ENCODE measurements at places on chromosomes 3 and 15.

DNA sequence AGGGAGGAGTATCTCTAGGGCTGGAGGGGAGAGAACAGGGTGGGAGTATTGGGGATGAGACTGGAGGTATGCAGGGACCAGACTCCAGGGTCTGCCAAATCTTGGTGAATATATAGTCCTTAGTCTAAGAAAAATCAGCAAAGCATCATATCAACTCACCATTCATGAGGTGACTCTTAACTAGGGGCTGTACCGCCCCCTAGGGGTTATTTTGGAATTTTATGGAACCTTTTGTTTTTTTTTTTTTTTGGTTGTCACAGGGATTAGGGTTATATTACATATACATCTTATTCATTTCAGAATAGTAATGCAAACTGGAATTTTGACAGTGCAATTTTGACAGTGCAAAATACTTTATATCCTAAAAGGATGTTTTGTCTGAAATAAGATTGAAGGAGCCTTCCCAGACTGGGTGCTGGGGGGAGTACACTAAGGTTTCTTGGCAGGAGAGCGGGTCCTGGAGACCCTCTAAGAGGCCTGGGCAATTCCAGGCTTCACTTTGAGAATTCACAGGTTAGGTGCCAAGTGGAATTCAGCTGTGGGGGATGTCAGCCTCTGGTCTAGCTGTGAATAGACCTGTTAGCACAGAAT lies 7.5 kb downstream of the CMTM7 start:
- peak; percentile 63 for DNase-seq

GRCh38 chr3:14718539-14718938 lies 43.6 kb downstream of the C3orf20 start:
- DNase-seq = no peak

GRCh38 chr3:17011728-17012338 lies 127.1 kb downstream of the PLCL2 start:
- DNase-seq = no peak

- peak; percentile 41 for DNase-seq
Measured at GRCh38 chr15:70096215-70097062, 1.3 kb downstream of the TLE3 start.

DNA sequence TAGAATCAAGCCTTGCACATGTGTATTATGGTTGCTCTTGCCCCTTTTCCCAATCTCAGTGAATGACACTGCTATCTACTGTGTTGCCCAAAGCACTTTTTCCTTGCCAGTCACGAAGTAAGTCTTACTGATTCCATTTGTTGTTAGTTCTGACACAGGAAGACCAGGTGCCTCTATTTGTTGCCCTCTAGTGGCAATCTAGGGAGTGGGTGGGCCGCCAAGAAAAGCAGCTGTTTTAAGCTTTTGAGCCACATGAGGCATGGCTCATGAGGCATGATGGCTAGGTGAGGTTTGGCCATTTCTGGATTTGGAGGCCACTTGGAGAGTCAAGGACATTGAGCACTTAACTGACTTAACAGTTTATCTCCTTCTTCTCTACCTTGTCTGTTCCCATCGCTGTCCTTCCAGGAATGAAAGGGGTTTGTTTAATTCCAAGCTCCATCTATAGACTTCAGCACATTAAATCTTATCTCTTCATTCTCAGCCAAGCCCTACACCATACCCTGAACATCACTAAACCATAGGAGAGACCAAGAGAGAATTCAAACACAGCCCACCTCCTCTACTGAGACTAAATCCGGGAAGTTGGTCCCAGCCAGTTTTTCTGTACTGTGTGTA lies 103.1 kb downstream of the HCN4 start:
- DNase-seq = peak; percentile 31

DNA sequence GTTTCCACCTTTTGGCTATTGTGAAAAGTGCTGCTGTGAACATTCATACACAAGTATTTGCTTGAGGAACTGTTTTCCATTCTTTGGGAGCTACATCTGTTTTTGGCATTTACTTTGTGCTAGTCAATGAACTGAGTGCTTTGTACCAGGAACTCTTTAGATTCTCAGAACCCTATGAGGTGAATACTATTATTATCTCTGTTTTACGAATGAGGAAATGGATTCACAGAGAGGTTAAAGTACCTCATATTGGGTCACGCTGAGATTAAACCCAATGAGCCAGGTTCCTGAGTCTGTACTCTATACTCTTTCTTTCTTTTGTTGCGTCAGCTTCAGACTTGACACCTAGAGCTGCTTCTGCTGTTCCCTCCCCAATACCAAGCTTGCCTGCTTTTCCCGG lies 358.1 kb downstream of the CNTN4 start:
- DNase-seq = no peak

- no peak for DNase-seq
Measured at GRCh38 chr3:72721683-72722381, 126.4 kb downstream of the SHQ1 start.
